Activated effector memory CD4-positive, alpha-beta T cell treated with Interleukin-2 at 50 U/mL for 16 hours (primary cell): ENCODE measurements at places on chromosomes 5 and 9.

DNA sequence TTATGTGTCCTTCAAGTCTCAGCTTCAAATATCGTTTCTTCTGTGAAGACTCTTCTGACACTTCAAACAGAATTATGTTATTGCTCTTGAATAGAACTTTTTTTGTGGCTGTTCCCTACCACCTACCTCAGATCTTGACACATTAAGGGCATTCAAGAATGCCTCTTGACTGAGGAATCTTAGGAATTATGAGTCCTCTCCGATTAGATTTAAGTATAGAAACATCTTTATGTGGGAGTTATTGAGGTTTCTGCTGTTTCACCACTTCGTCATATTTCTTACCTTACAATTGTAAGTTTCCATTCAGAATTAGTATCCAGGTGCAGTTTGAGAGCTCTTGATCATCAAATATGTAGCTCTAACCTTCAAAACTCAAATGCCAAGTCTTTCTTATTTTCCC is 324.2 kb upstream of the NUDT12 start:
- DNase-seq = no peak

DNA sequence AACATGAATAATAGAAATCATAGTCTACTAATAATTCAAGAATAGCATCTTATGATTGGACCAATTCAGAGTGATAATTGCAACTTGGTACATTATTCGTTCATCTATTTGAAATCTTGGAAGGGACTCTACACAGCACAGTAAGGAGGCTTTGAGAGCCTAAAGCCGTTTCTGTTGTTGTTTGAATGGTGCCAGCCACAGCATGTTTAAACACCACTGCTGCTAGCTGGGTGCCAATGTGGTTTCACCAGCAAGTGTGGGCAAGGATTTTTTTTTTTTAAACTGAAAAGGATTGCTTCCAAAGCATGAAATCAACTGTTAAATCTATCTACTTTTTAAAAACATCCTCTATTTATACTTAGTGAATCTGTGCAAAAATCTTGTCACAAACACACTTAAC is 253.9 kb upstream of the MAP3K1 start:
- no peak for DNase-seq

- no peak for DNase-seq
Observed at GRCh38 chr9:98570055-98570454, 138.7 kb downstream of the GABBR2 start.

- no peak for DNase-seq
Observed at GRCh38 chr9:21616082-21616778, 134.1 kb upstream of the IFNE start.

DNA sequence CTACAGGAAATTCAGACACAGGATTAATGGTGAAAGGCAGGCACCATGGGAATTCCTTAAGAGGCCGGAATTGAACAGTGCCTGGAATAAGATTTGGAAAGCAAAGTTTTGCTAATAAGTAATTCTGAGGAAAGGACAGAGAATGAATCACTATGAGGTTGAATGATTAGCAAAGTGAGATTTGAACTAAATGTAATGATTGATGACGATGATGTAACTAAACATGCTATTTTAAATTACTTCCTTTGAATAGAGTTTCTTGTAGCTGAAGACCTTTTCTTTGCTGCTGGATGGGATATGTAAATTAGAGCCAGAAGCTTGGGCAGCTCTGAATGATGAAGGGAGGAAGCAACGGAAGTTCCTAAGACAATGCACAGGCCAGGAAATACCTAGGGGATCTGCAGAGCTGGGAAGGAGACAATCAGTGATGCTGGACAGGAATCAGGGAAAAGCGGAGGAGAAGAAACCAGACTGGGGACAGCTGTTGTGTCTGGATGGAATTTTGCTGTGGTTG is 482.0 kb downstream of the PSAT1 start:
- DNase-seq = no peak

DNA sequence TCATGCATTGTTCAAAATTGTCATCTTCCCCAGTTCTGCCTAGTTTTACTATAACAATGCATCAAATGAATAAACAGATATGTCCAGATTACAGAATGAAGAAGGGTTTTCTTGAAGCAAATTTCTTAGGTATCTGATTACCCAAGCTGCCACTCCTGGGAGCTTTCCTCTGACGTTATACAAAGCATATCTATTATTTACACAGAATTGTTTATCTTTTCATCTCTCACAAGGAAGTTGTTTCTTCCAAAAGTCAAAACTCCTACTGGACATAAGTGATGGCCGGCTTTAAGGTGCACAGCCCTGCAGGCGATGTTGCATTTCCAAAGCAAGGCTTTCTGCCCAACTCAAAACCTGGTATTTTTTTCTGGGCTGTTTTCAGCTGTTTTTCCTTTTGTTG is 73.4 kb upstream of the ANKH start:
- no peak for DNase-seq

GRCh38 chr5:74198156-74198555 is 442.4 kb downstream of the ENC1 start:
- no peak for DNase-seq

DNA sequence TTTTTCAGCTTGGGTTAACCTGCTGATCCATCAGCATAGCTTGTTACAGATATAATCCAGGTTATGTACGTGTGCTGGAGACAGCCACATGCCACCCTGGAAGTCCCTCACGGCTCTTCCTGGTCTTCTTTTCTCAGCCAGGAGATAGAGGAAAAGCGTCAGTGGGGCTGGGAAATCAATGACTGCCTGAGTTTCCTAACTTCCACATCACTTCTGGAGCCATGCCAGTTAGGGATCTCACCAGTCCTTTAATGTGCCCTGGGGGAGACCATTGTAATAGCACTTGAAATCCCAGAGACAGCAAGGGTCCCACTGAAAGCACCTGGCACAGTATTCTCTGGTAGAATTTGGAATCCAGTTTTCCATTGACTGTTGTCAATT is 29.2 kb downstream of the ANXA2R start:
- DNase-seq = no peak

- no peak for DNase-seq
Observed at GRCh38 chr5:128225245-128226030, 141.9 kb downstream of the SLC12A2 start.

DNA sequence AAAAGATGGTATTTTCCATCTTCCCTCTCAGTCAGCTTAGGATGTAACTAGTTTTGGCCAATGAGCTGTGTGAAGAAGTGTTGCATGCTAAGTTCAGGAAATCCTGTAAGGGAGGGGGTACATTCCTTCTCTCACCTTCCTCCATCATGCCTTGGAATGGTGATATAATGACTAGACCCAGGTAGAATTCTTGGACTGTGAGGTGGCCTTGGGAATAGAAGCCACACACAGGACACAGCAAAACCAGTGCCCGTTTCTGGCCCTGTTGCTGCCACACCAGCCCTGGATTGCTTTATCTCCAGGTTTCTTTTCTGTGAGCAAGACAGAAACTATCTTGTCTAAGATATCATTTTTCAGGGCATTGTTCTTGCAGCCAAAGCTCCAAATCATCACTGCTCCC is 10.5 kb upstream of the ZNF354A start:
- no peak for DNase-seq

DNA sequence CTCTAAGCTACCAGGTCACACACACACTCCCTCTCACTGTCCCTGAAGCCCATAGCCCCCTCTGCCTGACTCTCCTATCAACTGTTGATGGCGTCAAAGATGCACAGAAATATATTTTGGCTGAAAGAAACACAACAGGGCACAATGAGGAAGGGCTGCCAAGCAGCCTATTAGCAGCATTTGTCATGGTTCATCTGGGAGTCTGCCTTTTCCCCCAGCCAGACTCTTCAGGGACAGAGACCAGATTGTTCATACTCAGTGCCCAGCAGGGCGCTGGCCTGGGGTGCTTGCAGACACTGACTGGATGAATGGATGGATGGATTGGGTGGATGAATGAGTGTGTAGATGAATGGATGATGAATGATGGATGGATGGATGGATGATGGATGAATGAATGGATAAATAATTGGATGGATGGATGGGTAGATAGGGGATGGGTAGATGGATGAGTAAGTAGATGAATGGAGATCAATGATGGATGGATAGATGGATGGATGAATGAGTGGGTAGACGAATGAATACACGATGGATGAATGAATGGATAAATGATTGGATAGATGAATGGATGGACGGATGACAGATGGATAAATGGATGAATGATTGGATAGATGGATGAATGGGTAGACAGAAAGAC is 90.5 kb downstream of the ADAMTS2 start:
- no peak for DNase-seq

DNA sequence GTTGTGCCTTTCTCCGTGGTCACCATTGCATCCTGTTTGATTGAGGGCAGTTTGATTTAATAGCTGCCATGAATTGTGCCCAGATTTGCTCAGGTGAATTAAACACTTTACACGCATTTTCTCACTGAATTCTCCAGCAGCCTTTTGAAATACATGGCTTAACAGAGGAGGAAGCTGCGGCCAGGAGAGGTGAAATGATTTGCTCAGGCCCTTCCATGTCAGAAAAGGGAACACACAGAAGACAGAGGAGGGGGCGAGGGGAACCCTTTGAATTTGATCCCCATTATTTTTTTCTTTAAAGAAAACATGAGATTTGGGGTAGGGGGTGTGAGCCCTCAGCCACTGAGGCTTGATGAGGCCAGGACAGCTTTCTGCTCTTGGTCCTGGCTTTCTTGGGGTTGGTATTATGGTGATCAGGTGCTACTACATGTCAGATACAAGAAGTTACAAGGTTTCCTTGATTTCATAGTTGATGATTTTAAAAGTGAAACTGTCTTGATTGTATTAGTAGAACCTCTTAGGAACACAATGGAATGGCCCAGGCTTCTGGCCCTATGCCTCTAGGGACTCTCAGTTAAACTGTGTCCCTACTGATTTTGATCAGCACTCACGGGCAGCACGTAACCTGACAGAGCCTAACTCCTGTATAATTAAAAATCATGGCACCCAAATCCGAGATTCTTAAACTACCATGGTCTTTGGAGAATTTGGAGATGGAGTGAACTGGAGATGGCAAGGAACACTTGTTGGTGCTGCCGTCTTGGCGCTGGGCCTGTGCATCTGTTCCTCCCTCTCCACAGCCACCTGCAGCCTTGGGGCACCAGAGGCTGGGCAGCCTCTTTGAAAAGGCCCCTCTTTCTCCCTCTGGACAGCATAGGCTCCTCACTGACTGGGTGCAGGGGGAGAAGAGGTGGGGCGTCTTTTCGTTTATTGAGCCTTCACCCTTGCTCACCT is 107.9 kb downstream of the TRIO start:
- DNase-seq = no peak

GRCh38 chr9:102950346-102950745 is 44.8 kb upstream of the CYLC2 start:
- no peak for DNase-seq

GRCh38 chr5:54703133-54703532 is 185.6 kb downstream of the SNX18 start:
- no peak for DNase-seq

- DNase-seq = no peak
Observed at GRCh38 chr5:8765886-8766285, 780.0 kb downstream of the SEMA5A start.

- DNase-seq = no peak
Observed at GRCh38 chr5:155441849-155442248, 428.3 kb downstream of the KIF4B start.

- no peak for DNase-seq
Observed at GRCh38 chr9:13424204-13424603, 144.7 kb upstream of the MPDZ start.
